ENCODE measurements at places on chromosomes 16 and 17. TPM values are rescaled to one million over a fixed set of nuclear protein-coding genes. Genes with fewer than 3 reads are reported as not detected.

ASPHD1 gene
- 3.0 TPM for total RNA-seq

DNA sequence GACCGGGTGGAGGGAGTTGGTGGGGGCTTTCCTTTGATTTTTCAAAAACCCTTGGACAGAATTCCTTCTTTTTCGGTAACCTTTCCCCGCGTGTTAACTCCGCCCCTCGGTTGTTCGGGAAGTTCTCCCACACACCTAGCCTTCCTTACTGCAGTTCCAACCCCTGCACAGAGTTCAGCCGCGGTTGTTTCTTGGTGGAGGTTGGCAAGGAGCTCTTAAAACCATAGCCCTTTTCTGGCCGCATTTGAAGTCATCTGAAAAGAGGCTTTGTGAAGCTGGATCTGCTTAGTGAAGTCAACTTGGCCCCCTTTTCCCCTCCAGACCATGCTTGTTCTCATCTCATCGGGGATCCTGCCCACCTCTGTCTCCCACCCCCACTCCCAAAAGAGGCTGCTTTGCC lies 1.8 kb downstream of the CACNG4 start:
- DNase-seq = no peak

DNA sequence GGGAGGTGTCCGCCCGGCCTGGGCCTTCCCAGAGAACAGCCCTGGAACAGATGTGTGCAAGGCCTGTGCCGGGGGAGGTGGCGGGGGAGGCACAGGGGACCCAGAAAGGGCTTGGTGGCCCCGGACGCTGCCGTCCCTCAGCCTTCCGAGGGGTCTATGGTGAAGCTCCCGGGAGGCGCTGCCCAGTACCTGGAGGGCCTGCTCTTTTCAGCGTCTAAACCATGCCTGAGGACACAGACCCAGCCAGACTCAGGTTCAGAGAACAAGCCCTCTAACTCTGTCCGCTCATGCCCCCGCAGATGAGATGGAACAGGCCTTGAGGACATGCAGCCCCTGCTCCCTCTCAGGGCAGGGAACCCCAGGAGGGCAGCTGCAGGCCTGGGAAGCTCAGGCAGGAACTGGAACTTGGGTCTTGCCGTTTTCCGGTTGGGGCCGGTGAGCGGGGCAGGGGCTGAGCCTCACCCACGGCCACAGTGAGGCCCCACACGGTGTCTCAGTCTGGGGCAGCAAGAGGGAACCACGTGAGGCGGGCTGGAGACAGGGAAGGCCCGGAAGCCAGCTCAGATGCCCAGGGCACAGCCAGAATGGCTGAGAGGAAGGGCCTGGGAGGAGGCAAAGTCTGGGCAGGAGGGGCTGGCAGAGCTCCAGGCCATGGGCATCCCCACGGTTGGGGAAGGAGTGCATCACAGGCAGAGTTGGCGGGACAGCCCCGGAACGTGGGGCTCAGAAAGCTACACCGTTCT lies 12.5 kb downstream of the SLC16A3 start:
- no peak for DNase-seq

RNF112 gene
- 0.31 TPM for total RNA-seq

DNA sequence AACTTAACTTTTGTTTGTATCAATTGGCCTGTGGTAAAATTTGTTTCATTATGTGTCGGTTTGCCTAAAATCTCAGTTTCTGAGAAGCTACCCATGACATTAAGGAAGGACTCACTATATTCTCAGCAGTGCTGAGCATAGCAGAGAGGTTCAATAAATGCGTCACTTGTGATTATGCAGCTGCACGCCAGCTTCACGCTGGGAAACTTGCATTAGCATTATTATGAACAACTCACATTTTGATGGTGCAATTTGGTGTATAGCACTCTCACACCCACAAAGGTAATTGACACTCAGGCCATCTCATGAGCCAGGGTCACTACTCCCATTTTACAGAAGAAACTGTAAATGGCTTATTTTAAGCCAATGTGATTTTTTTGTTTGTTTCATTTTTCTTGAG lies 80.6 kb upstream of the SALL1 start:
- DNase-seq = no peak

SBK1 gene
- 22.9 TPM for total RNA-seq

DNA sequence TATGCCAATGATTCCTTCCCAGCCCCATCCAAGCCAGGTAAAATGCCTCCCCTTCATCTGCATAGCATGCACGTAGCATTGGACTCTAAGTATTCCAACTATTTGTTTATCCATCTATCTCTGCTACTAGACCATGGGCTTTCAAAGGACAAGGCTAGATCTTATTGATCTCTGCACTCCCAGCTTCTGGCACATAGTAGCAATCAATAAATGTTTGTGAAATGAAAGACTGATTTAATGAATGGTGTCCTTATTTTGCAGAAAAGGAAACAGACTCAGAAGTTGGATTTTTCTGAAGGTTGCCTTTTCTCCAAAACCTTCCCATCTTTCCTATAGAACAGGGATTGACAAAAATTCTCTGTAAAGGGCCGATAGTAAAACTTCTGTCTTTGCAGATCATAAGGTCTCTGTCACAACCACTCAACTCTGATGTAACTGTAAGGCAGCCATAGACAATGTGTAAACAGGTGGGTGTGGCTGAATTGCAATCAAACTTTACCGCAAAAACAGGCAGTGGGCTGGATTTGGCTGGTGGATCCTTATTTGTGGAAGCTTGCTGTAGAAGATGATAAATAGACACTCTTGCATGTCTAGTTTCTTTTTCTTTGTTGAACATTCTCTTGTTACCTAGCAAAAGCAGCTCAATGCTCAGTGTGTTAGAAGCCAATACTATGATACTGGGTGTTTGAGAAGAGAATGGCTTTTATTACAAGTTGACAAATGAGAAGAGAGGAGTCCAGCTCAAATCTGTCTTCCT lies 7.6 kb upstream of the CMTR2 start:
- no peak for DNase-seq

AANAT gene
- total RNA-seq = not detected

DNA sequence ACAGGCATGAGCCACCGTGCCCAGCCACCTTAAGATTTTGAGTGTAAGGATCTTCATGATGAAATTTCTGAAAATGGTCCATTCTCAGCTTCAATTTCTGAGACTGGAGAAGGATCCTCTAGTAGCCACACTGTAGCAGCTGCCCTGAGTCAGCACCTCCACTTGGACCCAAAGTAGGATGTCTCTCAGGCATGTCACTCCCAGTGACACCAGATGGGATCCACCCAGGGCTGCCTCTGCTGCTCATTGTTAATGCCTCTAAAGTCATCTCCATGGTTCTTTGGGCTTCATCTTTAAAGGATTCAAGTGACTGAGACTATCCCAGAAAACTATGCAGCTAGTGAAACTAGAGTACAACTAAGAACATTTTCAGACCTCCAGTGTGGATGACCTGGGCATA lies 7.9 kb downstream of the PLD6 start:
- no peak for DNase-seq

DNA sequence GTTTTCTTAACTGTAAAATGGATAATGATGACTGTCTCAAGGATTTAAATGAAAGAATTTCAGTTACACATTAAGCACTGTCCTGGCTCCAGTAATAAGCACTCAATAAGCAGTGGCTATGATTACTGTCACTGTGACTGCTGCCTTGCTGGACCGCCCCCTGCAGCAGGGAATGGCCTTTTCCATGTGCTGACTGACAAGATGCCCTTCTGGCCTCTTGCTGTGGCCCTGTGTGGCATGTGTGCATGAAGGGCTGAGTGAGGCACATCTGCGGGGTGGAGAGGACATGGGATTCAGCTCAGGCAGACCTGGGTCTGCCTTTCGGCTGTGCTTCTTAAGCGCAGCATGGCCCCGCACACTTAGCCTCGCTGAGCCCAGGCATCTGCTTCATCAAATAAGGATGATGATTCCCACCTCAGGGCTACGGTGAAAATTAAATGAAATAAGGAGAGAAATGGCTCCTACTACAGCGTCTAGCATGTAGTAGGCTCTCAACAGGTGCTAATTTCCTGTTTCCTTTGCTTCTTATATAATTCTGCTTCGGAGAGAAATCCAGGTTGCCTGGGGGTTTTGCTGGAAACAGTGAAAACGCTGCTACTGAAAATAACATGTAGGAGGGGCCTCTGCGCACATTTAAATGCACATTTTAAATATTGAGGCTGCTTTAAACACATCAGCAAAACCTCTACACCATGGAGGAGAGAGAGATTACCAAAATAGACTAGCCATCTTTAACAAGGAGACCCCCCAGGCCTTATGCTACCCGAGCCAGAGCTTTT lies 183.9 kb downstream of the PARN start:
- no peak for DNase-seq

- DNase-seq = no peak
Measured at GRCh38 chr16:69049603-69050375, 55.7 kb upstream of the HAS3 start.

NXPH3 gene
- total RNA-seq = 6.6 TPM

GRCh38 chr16:1990351-1991134 lies 773 bp downstream of the SYNGR3 start:
- DNase-seq = no peak

DNA sequence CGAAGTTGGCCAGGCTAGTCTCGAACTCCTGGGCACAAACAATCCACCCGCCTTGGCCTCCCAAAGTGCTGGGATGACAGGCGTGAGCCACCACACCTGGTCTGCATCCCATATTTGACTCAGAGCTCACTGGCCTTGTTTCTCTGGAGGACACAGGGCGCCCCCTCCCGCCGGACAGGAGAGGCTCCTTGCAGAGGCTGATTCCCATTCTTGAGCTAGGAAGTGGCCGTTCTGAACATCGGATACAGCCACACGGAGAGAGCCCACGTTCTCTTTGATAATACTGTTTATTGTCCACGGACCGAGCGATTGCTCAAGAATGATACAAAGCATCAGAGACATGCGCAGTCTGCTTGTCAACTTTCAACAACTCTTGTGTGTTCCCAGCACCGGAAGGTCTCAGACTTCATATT lies 12.1 kb upstream of the USP36 start:
- peak; percentile 35 for DNase-seq

- DNase-seq = no peak
Measured at GRCh38 chr17:50268026-50268425, 6.2 kb upstream of the TMEM92 start.

- DNase-seq = no peak
Measured at GRCh38 chr16:21702276-21702675, 38.5 kb downstream of the OTOA start.

- DNase-seq = no peak
Measured at GRCh38 chr16:55570159-55570558, 3.7 kb downstream of the CAPNS2 start.

EVI2A gene
- not detected for total RNA-seq

ABCC12 gene
- 0.31 TPM for total RNA-seq

GRCh38 chr17:16325964-16326363 lies 27.3 kb downstream of the CENPV start:
- no peak for DNase-seq

DNA sequence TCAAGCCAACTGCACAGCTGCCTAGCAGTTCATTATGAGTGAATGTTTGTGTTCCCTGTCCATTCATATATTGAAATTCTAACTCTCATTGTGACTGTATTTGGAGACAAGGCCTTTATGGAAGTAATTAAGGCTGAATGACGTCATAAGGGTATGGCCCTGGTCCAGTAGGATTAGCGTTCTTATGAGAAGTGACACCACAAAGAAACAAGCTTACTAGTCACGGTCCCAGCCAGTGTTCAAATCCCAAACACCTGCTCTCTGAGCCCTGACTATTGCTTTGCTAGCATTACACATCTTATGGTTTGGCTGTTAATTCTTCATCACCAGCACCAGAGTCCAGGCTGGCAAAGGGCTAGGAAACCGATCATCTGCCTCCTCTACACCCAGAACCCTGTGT lies 2.2 kb downstream of the ZNF668 start:
- no peak for DNase-seq

FUS gene
- 590 TPM for total RNA-seq

RASD1 gene
- 0.31 TPM for total RNA-seq

GRCh38 chr17:77644181-77645071 lies 314.1 kb upstream of the TNRC6C start:
- no peak for DNase-seq

DNA sequence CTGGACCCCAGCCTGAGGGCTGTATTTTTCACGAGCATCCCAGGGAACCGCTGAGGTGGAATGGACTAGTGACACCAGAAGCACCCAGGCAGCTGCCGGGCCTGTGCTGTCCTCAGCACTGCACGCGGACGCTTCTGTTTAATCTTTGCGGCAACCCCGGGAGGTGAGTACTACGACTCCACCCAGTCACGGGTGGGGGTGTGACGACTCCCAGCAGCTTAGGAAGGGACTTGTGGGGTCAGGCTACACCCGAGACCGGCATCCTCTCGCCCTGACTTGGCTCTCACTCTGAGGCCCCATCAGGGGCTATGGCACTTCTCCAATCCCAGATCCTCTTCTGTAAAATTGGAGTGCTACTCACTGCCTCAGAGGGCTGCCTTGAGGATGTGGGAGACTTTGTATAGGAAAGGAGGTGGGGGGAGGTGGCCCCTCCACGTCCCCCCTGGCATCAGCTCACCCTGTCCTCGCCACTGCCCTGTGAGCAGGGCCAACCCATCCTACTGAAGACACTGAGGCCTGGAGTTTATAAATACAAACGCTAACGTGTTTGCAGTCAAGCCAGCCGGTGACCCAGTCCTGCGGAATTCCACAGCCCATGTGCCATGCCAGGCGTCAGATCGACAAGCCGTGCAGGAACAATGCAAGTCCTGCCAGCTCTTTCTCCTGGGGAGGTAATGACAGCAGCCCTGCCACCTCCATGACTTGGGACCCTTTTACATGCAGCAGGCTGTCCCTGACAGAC lies 44.4 kb downstream of the PPL start:
- no peak for DNase-seq

KRTAP2-2 gene
- total RNA-seq = not detected

DNA sequence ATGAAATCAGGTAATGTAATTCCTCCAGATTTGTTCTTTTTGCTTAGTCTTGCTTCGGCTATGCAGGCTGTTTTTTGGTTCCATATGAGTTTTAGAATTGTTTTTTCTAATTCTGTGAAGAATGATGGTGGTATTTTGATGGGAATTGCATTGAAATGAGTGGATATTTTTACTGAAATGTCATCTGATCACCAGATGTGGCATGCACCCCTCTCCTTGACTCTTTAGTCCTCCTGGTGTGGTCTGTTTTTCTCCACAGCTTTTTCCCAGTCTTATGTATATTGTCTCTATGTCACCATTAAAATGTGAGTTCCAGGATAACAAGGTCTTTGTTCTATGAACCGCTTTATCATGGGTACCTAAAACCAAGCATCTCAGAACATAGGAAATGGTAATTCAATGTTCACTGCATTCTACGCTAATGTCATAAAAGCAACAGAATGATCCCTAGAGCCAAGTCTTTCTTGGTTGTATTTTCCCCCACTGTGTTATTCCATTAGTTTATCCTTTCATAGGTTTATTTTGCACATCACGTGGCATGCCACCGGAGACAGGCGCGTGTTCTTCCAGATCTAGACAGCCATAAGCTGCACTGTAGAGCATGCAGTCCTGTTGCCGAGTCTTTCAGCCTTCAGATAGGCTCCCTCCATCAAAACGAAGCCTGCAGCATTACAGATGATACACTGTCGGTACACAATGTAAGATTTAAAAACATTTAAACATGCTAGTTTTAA lies 172.5 kb downstream of the RPTOR start:
- DNase-seq = no peak

- no peak for DNase-seq
Measured at GRCh38 chr17:7292194-7292593, 2.2 kb downstream of the YBX2 start.

EPOP gene
- 1.3 TPM for total RNA-seq

- no peak for DNase-seq
Measured at GRCh38 chr16:82805866-82806265, 179.1 kb downstream of the CDH13 start.

C16orf96 gene
- total RNA-seq = 0.54 TPM

OMG gene
- total RNA-seq = not detected

Data from endothelial cell (in vitro differentiated cells).